ENCODE measurements at places on chromosomes 2 and 18. TPM values are rescaled to one million over a fixed set of nuclear protein-coding genes. Genes with fewer than 3 reads are reported as not detected.

FBXO15 gene
- total RNA-seq: 0.29 TPM

HOXD3 gene
- total RNA-seq: not detected

GNAL gene
- total RNA-seq: 8.0 TPM

MATN3 gene
- total RNA-seq: 11.4 TPM
